Subcutaneous preadipocyte (primary cell): ENCODE measurements at places on chromosomes 3 and 15. TPM values are rescaled to one million over a fixed set of nuclear protein-coding genes. Genes with fewer than 3 reads are reported as not detected.

The ALS2CL gene
- total RNA-seq, result 0.37 and 0.59 TPM in 2 replicates

The DPPA4 gene
- total RNA-seq, result not detected in 2 replicates

The ROBO2 gene
- total RNA-seq, result under 0.01 TPM in 1 of 2 replicates, not detected in the other

The ALDH1A2 gene
- total RNA-seq, result 2.9 and 4.7 TPM in 2 replicates

The CKMT1A gene
- total RNA-seq, result not detected in 2 replicates

The SLC28A2 gene
- total RNA-seq, result not detected in 2 replicates

The MINAR1 gene
- 0.73 and 0.98 TPM in 2 replicates for total RNA-seq

The SHC4 gene
- total RNA-seq, result 0.39 and 0.73 TPM in 2 replicates
